ENCODE measurements at places on chromosomes 5 and 9.

DNA sequence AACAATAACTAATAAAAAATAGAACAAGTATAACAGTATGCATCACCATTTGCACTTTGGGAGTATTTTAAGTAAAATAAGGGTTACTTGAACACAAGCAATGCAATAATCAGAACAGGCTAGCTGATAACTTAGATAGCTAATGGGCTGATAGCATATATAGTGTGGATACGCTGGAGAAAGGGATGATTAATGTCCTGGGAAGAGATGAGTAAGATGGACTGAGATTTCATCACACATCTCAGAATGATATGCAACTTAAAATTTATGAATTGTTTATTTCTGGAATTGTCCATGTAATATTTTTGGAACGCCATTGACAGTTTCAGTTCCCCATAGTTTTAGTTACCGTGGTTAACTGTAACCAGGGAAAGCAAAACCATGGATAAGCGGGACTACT lies 173.6 kb downstream of the ISL1 start:
- DNase-seq, result no peak

GRCh38 chr5:77015938-77016569 lies 14.2 kb upstream of the AGGF1 start:
- DNase-seq, result no peak

- DNase-seq, result no peak
These were observed 22.3 kb upstream of the NPM1 start for GRCh38 chr5:171365351-171365750.

DNA sequence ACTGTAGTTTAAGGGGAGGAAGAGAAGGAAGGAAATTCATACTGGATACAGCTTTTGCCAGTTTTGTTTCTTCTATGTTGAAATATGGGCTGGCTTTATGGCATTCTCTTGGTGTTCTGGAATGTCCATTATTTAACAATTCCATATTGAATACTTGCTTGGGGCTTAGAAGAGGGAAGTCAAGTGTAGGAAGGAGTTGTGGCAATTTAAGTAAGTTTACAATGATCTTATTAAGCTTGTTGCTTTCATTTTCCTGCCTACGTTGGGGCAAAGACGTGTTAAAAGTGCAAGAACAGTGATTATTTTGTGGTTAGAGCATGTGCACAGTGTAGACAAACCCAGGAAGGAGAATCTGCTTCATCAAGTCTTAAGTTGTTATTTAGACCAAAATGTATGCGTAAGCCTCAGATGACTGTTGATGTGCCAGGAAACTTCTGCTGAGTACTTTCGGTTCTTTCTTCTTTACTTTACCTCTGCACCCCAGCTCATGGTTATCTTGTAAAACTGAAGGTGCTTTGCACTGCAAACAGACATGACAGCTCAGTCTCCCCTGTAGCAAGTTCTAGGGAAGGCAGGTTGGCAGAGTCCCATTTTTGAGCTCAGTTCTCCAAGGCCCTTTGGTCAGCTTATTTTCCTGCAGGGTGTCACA lies 75.8 kb downstream of the F2RL2 start:
- no peak for DNase-seq

DNA sequence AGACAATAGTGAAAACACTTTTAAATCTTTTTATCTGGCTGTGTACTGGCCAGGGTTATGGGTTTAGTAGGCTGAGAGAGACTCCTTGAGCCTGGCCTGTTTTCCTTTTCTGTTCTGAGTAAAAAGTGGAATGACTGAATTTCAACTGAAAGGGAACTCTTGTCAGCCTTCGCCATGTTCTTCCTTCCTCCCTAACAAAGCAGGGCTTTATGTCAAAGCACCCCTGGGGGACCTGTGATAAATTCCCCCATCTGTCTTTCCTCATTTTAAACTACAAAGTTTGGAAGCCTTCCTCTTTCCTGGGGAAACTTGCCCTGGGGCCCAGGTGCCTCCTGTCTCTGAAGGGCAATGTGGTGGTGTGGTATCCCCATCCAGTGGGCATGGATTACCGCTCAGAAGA lies 29.7 kb downstream of the LARP1 start:
- DNase-seq, result no peak

DNA sequence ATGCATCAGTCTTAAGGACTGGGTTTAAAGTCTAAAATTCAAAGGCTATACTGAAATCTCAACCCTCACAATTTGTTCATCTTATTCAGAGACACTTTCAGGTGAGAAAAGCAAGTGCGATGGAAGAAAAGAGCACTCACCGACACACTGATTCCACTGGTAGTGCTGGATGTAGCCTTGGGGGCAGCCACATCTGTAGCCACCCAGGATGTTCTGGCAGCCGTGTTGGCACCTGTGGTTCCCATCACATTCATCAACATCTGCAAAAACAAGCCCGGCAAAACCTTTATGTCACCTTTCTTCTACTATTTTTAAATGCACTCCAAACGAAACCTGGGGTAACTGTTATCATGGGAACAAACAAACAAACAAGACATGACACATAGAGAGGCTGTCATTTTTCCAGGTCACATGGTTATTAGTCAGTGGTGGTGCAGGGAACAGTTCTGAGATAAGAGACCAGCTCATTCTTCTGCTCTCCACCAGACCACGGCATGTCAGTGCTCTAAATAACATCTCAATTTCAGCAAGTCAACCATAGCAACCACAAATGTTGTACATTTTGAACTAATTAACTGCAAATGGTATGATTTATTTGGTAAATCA lies 188.4 kb downstream of the SLC12A2 start:
- peak; percentile 65 for DNase-seq

DNA sequence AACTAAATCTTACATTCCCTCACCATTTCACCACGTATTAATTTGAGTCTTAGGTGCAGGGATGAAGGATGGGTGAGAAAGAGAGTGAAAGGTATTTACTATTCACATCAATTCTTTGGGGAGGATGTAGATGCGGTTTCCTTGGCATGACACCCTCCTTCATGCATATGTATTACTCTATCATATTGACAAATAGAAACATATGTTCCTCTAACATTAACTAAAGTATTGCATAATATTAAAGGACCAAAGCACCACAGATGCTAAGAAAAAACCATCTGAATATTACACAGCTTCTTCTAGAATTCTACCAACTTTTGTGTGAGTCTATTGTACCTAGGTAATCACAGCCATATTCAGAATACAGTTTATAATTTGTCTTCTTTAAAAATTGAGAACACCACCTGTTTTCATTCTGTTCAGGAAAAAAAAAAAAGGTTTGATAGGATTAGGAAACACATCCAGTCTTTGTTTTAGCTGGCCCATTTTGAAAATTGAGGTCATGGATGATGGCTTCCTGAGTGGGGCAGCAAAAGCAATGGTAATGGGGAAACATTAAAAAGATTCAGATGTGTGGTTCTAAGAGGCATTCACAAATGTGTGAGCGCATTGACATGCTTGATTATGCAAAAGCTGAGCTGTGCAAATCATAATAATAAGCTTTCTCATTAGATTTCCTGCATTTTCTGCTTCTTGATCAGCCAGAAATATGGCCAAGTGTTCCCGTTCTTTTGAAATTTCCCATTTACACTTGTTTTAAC lies 1011.5 kb upstream of the NUDT12 start:
- no peak for DNase-seq

All from foreskin keratinocyte (primary cell).